ENCODE measurements at places on chromosomes 5 and 9.

DNA sequence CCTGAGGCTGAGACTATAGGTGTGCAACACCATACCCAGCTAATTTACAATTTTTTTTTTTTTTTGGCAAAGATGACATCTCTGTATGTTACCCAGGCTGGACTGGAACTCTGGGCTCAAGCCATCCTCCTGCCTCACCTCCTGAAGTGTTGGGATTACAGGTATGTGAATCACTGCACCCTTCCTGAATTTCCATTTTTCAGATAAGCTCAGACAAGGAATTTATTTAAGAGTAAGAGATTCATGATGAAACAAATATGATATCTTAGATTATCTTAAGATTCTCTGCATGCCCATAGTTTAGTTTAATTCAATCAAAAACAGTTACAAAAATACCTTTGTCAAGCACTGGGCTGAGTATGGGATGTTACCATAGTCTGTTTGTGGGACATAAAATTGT, 128.4 kb upstream of the BASP1 start:
- no peak for DNase-seq

GRCh38 chr5:98307811-98308210, 465.7 kb upstream of the RGMB start:
- no peak for DNase-seq

DNA sequence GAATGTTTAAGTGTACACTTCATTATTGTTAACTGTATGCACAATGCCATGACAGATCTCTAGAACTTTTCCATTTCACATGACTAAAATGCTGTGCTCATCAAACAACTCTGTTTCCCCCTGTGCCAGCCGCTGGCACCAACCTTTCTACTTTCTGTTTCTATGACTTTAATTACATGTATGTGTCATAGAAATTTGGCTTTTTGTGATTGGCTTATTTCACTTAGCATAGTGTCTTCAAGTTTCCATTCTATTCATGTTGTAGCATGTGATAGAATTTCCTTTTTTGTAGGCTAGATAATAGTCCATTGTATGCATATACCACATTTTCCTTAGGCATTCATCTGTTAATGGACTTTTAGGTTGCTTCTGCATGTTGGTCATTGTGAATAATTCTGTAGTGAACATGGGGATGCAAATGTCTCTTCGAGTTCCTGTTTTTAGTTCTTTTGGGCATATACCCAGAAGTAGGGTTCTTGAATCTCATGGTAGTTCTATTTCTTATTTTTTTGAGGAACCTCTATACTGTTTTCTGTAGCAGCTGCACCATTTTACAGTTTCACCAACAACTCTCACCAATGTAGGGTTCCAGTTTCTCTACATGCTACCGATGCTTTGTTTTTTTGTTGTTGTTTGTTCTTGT, 184.4 kb upstream of the DMRT1 start:
- no peak for DNase-seq

DNA sequence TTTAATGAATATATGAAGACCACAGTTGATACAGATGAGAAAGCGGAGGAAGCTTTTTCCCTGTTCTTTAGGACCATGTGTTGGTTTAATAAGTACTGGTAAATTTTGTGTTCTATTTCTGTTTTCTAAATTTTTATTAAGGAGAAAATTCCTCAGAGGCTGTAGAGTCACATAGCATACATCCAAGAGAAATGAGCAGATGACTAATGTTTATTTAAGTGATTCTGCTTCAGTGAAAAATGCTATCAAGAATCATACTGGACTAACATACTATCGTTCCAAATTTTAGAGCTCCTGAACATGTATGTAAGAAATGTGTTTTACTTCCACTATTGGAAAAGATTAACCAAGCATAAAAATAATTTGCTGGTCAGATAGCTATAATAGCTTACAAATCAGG, 115.0 kb downstream of the KIAA1958 start:
- DNase-seq, result no peak

GRCh38 chr5:59125011-59125961, 542.4 kb downstream of the RAB3C start:
- peak; percentile 53 for DNase-seq

DNA sequence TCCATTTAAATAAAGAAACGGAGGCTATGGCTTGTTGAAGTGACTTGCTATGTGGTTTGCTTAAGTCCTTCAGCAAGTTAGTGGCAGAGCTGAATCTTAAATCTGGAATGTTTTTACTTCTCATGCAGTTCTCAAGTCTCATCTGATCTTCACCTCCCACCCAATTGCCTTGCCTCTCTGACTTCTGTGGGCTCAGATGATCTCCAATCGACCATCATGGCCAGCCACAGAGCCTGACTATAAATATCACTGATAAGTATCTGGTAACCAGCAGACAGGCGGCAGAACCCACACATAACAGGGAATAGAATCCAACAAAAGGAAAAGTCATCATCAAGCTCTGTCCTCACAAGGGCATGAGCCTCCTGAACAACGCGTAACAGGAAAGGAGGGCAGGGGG, 149.9 kb downstream of the FAM114A2 start:
- DNase-seq, result no peak

DNA sequence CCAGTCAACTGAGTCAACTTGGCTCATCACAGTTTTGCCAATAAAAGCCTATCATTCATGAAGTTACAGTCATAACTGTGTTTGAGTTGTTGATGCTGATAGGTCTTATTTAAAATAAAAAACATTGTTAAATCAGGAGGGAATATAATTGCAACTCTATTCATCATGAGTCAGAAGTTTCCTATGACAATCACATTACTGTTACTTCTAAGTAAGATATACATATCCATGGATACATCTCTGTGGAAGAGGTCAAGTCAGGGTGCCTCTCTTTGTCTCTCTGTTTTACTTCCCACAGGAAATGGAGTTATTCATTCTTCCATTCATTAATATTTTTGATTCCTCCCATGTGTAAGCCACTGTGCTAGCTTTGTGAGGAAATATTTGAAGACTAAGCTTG, 2015.4 kb upstream of the WWC1 start:
- no peak for DNase-seq

DNA sequence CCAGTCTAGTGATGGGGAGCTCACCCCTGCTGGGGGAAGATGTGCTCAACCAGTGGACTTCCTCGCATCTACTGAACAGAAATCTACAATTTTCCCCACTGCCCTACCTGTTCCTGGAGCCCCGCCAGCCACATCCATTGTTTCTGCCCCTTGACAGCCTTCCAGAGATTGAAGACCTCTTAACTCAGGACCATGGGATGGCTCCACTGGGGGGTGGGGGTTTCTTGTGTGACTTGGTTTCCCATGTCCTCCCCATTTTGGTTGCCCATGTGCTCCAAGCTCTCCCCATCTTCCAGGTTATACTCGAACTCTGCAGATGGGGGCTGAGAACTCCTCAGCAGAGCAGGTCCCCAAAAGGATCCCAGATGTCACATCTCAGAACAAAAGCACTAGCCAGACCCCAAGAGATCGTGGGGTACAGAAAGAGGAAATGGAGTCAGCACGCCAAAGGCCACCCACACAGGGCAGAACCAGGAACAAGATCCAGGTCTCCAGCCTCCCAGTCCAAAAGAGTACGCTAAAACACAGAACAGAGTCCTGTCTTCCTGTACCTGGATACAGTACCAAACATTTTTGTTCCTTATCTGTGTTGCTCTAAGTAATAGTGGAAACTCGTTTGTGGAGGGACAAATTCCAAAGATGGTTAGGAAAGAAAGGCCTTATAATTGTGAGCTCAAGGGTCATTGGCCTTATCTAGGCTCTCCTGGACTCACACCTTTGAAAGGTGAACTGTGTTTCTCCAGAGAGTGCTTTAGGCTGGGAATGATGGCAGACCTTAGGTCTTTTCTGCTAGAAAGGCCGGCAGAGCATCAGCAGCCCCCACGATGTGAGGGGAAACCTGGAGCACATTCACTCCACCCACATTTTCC, 15.8 kb downstream of the CORO2A start:
- no peak for DNase-seq

DNA sequence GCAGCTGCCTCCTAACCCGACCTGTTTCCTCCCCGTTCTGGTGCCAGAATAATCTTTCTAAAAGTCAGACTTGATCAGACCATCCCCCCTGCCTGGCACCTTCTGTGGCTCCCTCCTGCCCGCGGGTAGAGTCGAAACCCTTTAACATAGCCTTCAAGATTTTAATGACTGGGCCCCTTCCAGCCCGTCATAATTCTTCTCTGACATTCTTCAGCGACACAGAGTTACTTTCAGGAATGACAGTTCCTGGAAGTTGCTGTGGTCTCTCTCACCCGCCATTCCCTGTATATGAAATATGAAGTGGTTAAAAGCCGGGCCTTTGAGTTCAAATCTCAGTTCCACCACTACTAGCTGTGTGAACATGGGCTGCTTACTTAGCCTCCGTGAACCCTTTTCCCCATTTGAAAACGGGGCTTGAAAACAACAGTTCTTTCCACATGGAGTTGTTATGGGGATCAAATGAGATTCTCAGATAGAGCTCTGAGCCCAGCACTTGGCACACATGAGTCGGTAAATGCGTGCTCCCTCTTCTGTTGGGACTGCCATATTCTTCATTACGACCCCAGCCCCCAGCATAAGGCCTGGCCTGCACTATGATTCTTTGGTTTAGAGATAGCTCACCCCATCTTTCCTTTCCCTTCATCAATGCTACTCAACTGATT, 737 bp downstream of the NANS start:
- no peak for DNase-seq

GRCh38 chr5:170112876-170113521, 7.3 kb downstream of the FOXI1 start:
- DNase-seq, result no peak

DNA sequence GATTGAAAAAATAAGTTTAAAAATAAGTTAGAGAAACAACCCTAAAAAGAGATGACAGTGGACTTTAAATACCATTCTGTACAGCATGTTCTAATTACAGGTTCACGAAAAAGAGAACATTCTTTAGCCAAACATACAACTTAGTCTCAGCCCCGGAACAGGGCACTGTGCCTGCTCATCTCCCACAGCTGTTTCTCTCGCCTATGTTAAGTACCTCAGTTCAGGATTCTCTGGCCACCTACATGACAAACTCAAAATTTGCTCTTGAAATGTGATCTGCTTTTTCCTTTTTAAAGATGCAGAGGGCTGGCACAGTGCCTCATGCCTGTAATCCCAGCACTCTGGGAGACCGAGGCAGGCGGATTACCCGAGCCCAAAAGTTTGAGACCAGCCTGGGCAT, 52.3 kb downstream of the MYO10 start:
- peak; percentile 52 for DNase-seq

DNA sequence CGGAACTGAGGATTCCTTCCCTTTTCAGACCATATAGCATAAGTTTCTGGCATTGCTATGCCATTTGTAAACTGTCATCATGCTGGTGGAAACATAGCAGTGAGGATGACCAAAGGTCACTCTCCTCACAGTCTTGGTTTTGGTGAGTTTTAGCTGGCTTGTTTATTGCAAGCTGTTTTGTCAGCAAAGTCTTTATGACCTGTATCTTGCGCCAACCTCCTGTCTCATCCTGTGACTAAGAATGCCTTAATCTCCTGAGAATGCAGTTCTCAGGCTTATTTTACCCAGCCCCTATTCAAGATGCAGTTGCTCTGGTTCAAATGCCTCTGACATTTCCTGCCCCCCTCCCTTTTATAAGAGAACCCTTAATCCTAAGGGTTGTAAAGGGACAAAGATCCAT, 26.7 kb upstream of the GRIA1 start:
- no peak for DNase-seq

DNA sequence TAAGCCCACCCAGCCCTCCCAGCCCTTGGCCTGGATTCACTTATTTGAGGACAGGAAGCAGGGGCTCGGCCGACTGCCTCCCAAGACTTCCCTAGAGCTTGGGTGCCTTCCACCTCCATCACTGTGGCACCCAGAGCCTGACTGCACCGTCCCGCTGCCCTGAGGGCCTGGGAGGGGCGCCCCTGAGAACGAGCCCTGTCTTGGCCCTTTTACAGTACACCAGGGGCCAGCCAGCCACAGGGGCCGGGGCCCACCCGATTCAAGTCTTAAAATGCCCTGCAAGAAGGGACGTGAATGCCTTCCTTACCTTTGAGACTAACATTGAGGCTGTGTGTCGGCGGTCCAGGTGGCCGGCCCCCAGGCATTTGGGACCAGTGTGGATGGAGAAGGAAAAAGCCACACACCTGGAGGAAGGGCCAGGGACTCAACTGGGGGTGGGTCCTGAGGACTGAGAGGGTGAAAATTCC, 16.8 kb downstream of the FAM78A start:
- DNase-seq, result no peak

- no peak for DNase-seq
Observed at GRCh38 chr9:129198319-129199043, 20.4 kb upstream of the IER5L start.

DNA sequence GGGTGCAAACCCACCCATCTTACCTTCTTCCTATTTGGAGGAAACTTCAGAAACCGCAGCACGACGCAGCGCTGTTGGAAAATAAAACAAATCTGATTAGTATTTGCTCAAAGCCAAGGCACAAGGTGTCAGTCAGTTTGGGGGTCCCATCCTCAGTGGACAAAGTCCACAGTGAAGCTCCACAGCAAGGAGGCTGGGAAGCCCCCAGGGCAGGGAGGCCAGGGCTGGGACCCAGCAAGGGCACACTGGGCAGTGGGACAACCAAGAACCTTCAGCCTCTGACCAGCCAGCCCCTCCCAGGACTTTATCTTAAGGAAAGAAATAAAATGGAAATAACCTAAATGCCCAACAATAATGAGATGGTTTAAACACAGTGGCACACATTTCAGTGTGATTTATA, 11.3 kb downstream of the IPPK start:
- no peak for DNase-seq

DNA sequence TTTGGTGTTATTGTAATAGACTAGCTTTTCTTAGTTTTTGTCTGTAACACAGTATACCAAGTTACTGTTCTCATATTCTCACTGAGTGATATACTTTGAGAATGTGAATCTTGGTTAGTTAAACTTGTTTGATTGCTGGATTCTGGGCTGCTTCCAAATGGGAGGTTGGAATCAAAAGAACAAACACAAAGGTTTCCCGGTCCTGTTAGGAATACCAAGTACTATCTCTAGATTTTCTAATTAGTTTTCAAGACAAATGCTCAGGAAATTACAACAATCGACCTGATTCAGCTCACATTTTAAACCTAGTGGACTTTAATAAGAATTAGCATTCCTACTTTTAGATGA, 244.3 kb downstream of the CSNK1G3 start:
- no peak for DNase-seq

- no peak for DNase-seq
Observed at GRCh38 chr5:68771732-68772131, 322.1 kb upstream of the SLC30A5 start.

DNA sequence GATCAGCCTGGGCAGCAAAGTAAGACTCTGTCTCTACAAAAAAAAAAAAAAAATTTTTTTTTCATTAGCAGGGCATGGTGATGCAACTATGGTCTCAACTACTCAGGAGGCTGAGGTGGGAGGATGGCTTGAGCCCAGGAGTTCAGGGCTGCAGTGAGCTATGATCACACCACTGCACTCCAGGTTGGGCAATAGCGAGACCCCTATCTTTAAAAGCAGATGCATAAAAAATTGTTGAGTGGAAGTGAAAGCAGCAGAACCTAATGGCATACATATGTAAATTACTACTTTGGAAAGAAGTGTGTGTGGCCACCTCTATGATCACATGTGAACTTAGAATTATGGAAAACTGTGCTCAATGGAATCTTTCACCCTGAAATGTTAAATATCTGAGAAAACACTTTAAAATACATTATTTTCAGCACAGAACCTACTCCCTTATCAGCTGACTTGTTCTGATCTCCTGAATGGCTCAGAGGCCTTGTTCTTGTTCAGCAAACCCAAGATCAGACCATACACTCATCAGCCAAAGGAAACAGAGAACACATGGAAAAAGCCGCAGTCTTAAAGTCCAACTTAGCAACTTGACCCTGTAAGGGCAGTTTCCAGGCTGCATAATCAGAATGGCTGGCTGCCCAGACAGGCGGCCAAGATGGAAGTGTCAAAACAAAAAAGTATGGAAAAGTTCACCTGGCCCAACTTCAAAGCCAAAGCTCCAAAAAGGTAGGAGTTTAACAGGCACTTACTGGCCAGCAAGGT, 56.5 kb downstream of the SIL1 start:
- no peak for DNase-seq

Measured in NCI-H2029 (cell line).